Astrocyte of the hippocampus (primary cell): ENCODE measurements at places on chromosomes 3 and 15.

- DNase-seq: no peak
These were observed 13.1 kb upstream of the ETV5 start for GRCh38 chr3:186121968-186122367.

GRCh38 chr15:63907521-63907920, 73.8 kb upstream of the HERC1 start:
- no peak for DNase-seq

GRCh38 chr3:18989237-18989795, 159.0 kb upstream of the KCNH8 start:
- DNase-seq: no peak

DNA sequence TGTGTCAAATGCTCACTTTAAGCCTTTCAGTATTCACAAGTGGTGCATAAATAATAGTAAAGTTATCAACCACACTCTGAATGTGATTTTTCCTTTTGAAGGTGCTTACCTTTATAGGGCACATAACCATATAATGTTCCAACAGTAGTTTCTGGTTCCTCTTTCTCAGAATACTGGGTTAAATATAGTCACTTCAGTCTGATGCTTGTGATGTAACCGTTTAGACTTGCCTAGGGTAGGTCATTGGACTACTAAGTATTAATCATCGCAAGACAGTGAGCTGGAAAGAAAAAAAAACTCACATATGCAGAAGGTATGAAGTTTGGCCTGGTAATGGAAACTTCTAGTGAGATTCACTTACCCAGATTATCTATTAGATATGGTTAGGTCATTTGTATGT, 1.9 kb downstream of the KBTBD8 start:
- DNase-seq: no peak

DNA sequence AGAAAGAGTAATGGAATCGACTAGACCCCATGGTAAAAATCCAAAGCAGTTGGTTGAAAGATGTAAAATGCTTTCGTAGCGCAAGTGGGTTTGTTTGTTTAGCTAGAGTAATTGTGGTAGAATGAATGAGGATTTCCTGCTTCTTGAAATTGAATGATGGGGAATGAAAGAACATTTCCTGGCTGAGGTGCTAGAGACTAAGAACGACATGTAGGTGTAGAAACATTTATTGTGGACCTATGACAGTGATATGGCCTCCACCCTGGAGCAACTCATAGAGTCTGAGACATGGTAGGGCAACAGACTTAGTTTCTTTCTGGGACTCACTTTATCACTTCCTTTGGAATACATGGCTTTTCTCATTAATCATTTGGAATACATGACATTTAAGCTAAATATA, 467.6 kb upstream of the CFAP20DC start:
- no peak for DNase-seq

DNA sequence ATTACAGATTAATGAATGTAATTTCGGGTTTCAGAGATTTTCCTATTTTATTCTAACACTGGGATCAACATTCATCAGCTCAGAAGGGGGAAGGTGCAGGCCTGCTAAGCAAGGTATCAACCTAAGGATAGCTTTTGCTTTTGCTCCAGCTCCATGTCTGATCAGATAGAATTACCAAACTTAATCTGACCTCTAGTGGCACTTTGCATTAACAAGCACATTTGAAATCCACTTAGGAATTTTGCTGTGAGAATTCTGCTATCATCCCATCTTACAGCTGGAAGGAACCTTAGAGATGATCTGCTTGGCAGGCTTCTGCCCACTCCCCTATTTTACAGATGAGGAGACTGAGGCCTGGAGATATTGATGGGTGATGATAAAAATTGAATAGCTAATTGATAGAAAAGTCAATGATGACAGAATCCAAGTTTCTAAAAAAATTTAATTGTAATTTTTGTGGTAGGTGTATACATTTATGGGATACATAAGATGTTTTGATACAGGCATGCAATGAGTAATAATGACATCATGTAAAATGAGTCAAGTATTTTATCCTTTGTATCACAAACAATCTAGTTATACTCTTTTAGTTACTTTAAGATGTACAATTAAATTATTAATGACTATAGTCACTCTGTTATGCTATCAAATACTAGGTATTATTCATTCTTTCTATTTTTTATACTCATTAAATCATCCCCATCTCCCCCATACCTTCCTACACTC, 209.2 kb upstream of the ZPLD1 start:
- peak; percentile 81 for DNase-seq

GRCh38 chr3:119613201-119613600, 15.5 kb downstream of the PLA1A start:
- DNase-seq: no peak
